Brain (organoid and tissue), 16 donors: ENCODE measurements at places on chromosomes 13 and 19. TPM values are rescaled to one million over a fixed set of nuclear protein-coding genes. Genes with fewer than 3 reads are reported as not detected.

- DNase-seq, result no peak
Observed at GRCh38 chr19:51339313-51339686, 2.6 kb downstream of the VSIG10L start.

DNA sequence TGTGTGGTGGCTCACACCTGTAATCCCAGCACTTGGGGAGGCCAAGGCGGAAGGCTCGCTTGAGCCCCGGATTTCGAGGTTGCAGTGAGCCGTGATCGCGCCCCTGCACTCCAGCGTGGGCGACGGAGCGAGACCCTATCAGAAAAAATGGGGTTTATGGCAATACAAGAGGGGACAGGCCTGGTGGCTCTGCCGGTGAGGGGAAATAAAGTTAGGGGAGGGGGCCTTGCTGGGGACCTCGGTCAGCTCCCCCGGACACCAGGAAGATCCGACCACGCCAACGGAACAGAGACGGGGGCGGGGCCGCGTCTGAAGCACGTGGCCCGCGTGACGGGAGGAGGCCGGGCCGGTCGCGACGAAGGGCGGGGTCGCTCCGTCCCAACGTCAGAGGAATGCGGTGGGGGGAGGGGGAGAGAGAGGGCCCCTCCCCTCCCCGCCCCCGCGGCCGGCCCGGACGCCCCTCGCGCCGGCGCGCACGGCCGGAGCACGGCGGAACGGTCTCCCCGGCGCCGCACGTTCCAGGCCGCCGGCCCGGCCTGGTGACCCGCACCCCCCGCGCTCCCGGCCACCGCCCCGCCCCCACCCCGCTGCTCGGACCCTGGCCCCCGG lies 1.9 kb upstream of the HNRNPL start:
- peak; percentile 95 for DNase-seq

DNA sequence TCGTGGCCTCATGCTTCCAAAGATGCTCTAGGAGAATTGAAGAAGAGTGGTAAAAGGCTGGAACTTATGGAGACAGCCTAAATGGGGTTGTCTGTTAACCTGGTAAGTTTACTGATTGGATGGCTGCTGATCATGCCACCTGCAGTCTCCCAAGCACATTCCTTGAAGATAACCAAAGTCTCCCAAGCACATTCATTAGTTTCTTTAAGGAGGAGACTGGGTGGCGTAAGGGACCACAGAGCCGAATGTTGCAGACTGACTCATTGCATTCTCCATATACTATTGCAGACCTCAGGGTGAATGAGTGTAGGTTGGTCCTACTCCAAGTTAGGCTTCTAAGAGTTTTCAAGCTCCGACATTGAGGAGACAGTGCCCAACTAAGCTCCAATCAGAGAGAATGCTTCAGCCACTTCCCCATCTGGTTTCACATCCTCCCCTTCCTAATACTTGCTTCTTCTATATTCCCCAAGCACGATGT lies at the start of gene IGFL3:
TSS of gene IGFL3 (minus strand) at position 51 of the 478 bp plus-strand sequence. CDS start at position 12, 39 bp downstream.
- DNase-seq, result no peak

GRCh38 chr19:1159864-1160595 lies 14.0 kb downstream of the SBNO2 start:
- no peak for DNase-seq

DNA sequence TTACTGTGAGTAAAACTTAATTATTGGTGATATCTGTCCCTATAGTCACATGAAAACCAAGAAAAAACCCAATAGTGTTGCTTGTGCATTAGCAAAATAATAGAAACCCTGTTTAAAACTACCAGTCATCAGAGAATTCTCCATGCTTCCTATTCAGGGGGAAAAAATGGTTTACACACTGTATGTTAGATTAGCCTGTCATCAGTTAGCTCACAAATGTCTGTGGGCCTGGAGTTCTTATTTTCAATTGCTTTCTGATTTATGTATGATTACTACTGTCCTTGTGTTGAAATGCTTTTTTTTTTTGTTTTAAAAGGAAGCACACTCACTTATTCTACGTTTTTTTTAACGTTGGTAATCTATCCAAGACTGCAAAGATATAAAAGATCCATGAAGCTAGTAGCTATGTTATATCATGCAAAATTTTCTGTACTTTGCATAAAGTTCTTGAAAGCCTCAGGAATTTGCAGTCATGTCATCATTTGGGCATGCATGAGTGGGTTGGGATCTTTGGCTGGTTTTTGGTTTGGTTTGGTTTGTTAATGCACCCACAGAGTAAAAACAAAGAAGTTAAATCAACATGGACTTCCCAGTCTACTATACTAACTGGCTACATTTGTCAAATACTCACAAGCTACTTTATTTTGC lies 25.9 kb downstream of the RXFP2 start:
- no peak for DNase-seq

Gene PRR22
- 1.3 TPM for polyA plus RNA-seq
